ENCODE measurements at places on chromosomes 2 and 18. TPM values are rescaled to one million over a fixed set of nuclear protein-coding genes. Genes with fewer than 3 reads are reported as not detected.
A peak's percentile ranks its signal among the peaks of the same experiment; 100 is the strongest.

GRCh38 chr18:399631-400135 lies 100.8 kb downstream of the COLEC12 start:
- DNase-seq: no peak
- H3K27ac ChIP-seq: no peak overlapping the region
- H3K4me3 ChIP-seq: no peak overlapping the region
- H3K27me3 ChIP-seq: peaks cover 15% of the 10 kb centered on the region
- no peaks in the 10 kb centered on the region for H3K4me1 ChIP-seq
- no peaks in the 10 kb centered on the region for H3K36me3 ChIP-seq

Gene GRB14
- total RNA-seq: not detected

- H3K27ac ChIP-seq: no peak overlapping the region
- no peak for DNase-seq
- peak overlapping the region; percentile 54 for H3K4me3 ChIP-seq
- no peaks in the 10 kb centered on the region for H3K36me3 ChIP-seq
Measured at GRCh38 chr18:76524900-76525698, 30.1 kb upstream of the ZNF516 start.

DNA sequence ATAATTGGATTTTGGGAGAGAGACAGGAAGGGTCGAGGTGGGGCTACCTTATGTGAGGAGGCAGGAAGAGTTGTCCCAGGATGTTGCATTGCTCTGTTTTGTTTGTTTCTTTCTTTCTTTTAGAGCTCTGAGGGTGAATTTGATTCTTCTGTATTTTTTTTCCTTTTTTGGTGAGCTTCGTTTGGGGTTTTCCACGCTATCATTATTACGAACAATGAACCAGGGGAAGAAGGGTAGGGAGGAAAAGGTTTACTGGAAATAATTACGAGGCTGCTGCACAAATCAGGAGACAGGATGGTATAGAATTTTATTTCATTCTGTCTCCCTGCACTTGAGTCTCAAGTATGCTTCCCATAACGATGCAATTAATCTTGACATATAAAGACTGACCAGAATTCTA lies 51.4 kb upstream of the ZNF516 start:
- no peaks in the 10 kb centered on the region for H3K36me3 ChIP-seq
- H3K27ac ChIP-seq: no peak overlapping the region
- no peak for DNase-seq
- peaks cover 7% of the 10 kb centered on the region for H3K27me3 ChIP-seq
- H3K4me3 ChIP-seq: no peak overlapping the region

Gene LAMA1
- total RNA-seq: not detected

- no peak for DNase-seq
- no peaks in the 10 kb centered on the region for H3K27me3 ChIP-seq
- no peak overlapping the region for H3K27ac ChIP-seq
Measured at GRCh38 chr18:2522112-2522511, 49.2 kb downstream of the METTL4 start.

Gene ITGAV
- 11.2 TPM for total RNA-seq

DNA sequence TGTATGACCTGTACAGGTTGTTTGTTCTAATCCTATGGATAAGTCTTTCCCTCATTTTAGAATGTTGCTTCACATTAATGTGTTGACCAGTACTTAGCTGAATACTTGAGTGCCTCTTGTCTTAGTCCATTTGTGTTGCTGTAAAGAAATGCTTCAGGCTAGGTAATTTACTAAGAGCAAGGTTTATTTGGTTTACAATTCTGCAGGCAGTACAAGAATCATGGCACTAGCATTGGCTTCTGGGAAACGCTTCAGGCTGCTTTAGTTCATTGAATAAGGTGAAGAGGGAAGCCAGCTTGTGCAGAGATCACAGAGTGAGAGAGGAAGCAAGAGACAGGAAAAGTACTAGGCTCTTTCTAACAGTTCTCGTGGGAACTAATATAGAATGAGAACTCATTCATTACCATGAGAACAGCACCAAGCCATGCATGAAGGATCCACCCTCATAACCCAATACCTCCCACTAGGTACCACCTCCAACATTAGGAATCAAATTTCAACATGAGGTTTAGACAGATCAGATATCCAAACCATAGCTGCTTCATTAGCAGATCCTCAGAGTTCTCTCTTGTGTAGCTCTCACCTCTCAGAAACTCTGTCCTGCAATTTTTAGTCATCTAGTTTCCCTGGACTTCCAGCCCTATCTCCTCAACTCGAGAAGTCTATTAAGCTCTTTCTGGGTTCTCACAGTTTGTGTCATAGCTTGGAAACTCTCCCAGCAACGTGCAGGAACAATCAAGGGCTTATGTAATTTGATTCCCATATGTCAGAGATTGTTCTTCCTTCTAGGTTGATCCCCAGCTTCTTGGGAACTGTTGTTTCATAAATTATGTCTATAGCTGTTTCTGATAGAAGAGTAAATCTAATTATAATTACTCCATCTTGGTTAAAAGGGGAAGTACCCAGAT lies 2082.3 kb upstream of the CELF4 start:
- no peak overlapping the region for H3K27ac ChIP-seq
- no peaks in the 10 kb centered on the region for H3K27me3 ChIP-seq
- no peaks in the 10 kb centered on the region for H3K4me1 ChIP-seq
- H3K36me3 ChIP-seq: no peaks in the 10 kb centered on the region

Gene NRBP1
- 79.7 TPM for total RNA-seq

- peaks cover 15% of the 10 kb centered on the region for H3K36me3 ChIP-seq
- no peaks in the 10 kb centered on the region for H3K27me3 ChIP-seq
- H3K4me3 ChIP-seq: peak overlapping the region; percentile 85
- H3K4me1 ChIP-seq: peaks cover 37% of the 10 kb centered on the region
Measured at GRCh38 chr2:218271865-218272530, 1.7 kb downstream of the PNKD start.

DNA sequence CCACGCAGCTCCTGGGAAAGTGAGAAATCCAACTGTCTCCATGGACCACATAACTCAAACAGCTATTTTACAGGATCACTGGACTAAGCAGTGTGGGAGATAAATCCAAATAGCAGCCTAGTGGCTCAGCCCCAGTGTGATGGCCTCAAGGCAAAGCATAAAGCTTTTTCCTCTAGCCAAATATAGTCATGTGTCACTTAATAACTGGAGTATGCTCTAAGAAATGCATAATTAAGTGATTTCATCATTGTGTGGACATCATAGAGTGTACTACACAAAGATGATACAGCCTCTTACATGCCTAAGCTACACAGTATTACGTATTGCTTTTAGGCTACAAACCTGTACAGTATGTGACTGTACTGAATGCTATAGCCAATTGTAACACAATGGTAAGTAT lies 31.8 kb upstream of the ST8SIA3 start:
- H3K4me3 ChIP-seq: no peak overlapping the region
- DNase-seq: no peak
- peaks cover 5% of the 10 kb centered on the region for H3K27me3 ChIP-seq
- no peak overlapping the region for H3K27ac ChIP-seq
- no peaks in the 10 kb centered on the region for H3K36me3 ChIP-seq

GRCh38 chr2:133573491-133574162 lies 5.4 kb upstream of the NCKAP5 start:
- H3K27ac ChIP-seq: no peak overlapping the region
- H3K4me3 ChIP-seq: no peak overlapping the region
- H3K27me3 ChIP-seq: peaks cover 10% of the 10 kb centered on the region
- H3K4me1 ChIP-seq: no peaks in the 10 kb centered on the region

DNA sequence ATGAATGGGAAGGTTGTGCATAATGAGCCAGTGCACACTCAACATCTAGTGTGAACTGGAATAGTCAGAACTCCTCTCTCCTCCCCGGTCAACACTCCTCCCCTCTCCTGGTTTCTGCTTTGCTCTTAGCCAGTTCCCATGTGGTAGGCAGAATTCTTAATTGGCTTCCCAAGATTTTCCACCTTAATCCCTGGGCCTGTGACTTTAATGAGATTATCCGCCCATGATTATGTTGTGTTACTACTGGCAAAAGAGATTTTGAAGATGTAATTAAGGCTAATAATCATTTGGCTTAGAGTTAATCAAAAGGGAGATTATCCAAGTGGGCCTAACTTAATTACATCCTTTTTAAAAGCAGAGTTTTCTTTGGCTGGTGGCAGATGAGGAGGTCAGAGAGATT lies 34.2 kb upstream of the REV1 start:
- no peak for DNase-seq
- peaks cover 6% of the 10 kb centered on the region for H3K27me3 ChIP-seq
- H3K27ac ChIP-seq: no peak overlapping the region
- no peaks in the 10 kb centered on the region for H3K4me1 ChIP-seq

Gene KIF5C
- total RNA-seq: 29.1 TPM

Gene BZW1
- 495 TPM for total RNA-seq

Gene XRCC5
- 300 TPM for total RNA-seq

- no peaks in the 10 kb centered on the region for H3K27me3 ChIP-seq
- DNase-seq: no peak
- H3K4me1 ChIP-seq: no peaks in the 10 kb centered on the region
- H3K4me3 ChIP-seq: no peak overlapping the region
- no peaks in the 10 kb centered on the region for H3K36me3 ChIP-seq
- H3K27ac ChIP-seq: no peak overlapping the region
Measured at GRCh38 chr2:95272299-95272751, 1.9 kb upstream of the PROM2 start.

- H3K4me3 ChIP-seq: no peak overlapping the region
- H3K36me3 ChIP-seq: no peaks in the 10 kb centered on the region
- H3K27me3 ChIP-seq: no peaks in the 10 kb centered on the region
- H3K4me1 ChIP-seq: no peaks in the 10 kb centered on the region
- DNase-seq: no peak
Measured at GRCh38 chr18:40708726-40709125, 1246.3 kb upstream of the PIK3C3 start.

Gene PTPRN
- 1.7 TPM for total RNA-seq

DNA sequence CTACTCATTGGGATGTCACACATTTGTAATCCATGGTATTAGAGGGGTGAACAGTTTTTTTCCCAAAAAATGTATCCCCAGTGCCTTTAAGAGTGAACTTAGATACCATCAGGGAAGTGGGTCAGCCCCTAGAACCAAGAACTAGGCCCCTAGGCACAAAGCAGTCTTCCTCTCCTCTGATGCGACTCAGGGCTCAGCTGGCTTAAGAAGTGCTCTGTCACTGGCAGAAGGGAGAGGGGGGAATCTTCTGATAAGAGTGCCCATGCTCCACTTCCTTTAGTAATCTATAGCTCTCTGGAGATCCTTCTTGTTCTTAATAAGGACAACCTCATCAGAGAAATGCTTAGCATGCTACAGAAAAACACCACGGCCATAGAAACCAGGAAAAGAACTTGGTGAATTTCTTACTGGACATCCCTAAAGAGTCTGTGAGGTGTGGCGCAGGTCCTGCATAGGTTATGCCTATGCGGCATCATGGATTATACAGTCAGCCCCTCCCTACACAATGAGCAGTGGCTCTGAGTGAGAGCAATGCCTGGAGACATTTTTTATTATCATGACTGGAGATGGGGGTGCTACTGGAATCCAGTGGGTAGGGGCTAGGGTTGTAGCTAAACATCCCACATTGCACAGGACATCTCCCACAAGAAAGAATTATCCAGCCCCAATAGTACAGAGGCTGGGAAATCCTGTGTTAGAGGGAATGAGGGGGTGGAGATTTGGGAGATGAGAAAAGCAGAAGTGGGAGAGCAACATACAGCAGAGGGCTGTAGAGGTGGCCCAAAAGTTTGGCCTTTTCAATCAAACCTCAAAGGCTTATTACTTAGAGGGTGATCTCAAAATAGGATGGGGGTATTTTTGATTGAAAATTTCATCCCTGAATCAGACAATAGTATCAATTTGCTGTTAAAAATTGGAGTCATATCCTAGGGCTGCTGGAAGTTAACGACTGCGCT lies 21.7 kb upstream of the ZNF385B start:
- DNase-seq: no peak
- H3K4me3 ChIP-seq: no peak overlapping the region
- H3K27me3 ChIP-seq: peaks cover 15% of the 10 kb centered on the region
- H3K4me1 ChIP-seq: no peaks in the 10 kb centered on the region
- H3K27ac ChIP-seq: no peak overlapping the region

- DNase-seq: no peak
- no peak overlapping the region for H3K27ac ChIP-seq
- no peaks in the 10 kb centered on the region for H3K4me1 ChIP-seq
- H3K36me3 ChIP-seq: peaks cover 2% of the 10 kb centered on the region
- H3K27me3 ChIP-seq: no peaks in the 10 kb centered on the region
- no peak overlapping the region for H3K4me3 ChIP-seq
Measured at GRCh38 chr2:137992039-137992646, 27.9 kb downstream of the HNMT start.

DNA sequence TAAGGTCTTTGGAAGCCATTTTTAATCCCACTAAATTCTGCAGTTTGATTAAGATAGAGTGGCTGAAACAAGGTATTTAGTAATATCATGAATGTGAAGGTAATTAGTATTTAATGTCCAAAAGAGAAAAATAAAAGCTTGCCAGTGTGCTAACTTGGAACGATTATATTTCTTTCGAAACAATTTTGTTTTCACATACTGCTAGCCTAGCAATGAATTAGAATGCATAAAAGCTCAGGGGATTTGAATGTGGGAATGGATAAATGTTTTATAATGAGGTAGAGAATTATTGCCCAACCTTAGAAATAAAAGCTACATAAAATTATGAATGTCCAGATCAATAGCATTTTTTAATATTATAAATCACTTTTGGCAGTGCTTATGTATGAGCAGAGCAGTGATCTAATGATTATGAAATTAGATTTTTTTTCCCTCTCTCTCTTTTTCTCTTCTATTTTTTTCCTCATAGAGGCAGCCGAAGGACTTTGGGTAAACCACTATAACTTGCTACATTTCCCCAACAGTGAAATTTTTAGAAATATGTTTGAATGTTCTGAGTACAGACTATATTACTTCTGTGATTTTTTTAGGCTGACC lies 75.5 kb downstream of the PLCL1 start:
- H3K27ac ChIP-seq: peak overlapping the region; percentile 63
- no peaks in the 10 kb centered on the region for H3K36me3 ChIP-seq
- H3K4me3 ChIP-seq: no peak overlapping the region
- no peaks in the 10 kb centered on the region for H3K27me3 ChIP-seq
- DNase-seq: no peak
- H3K4me1 ChIP-seq: peaks cover 10% of the 10 kb centered on the region

GRCh38 chr18:26717123-26717719 lies 148.3 kb downstream of the AQP4 start:
- no peak for DNase-seq
- H3K27ac ChIP-seq: no peak overlapping the region
- no peaks in the 10 kb centered on the region for H3K27me3 ChIP-seq
- H3K36me3 ChIP-seq: no peaks in the 10 kb centered on the region
- peaks cover 6% of the 10 kb centered on the region for H3K4me1 ChIP-seq

Gene CNTNAP5
- not detected for total RNA-seq

Gene ECEL1
- 1.8 TPM for total RNA-seq

Gene NRP2
- total RNA-seq: 2.5 TPM

Gene LRRTM4
- not detected for total RNA-seq

All from activated T-cell treated with anti-CD3 and anti-CD28 coated beads, Interleukin-2, amount 50 U/mL, for 72 hours (primary cell).